Pancreas (tissue), 10 donors: ENCODE measurements at places on chromosomes 2 and 18. TPM values are rescaled to one million over a fixed set of nuclear protein-coding genes. Genes with fewer than 3 reads are reported as not detected.

- no peak for DNase-seq
- no peak overlapping the region for H3K4me3 ChIP-seq
- H3K27me3 ChIP-seq: no peaks in the 10 kb centered on the region
- no peak overlapping the region for H3K27ac ChIP-seq
These were observed 288.2 kb upstream of the LRATD1 start for GRCh38 chr2:14344355-14344754.

GRCh38 chr2:143132355-143132754 lies 3.1 kb downstream of the ARHGAP15 start:
- DNase-seq: no peak
- H3K27me3 ChIP-seq: no peaks in the 10 kb centered on the region
- H3K4me3 ChIP-seq: no peak overlapping the region
- H3K4me1 ChIP-seq: no peaks in the 10 kb centered on the region

GRCh38 chr2:42567806-42568400 lies 529 bp upstream of the MTA3 start:
- H3K4me1 ChIP-seq: peaks cover 3% of the 10 kb centered on the region
- H3K36me3 ChIP-seq: no peaks in the 10 kb centered on the region
- H3K27ac ChIP-seq: peak overlapping the region; percentile 26
- DNase-seq: peak; percentile 37

GRCh38 chr2:75003276-75003675 lies 44.8 kb downstream of the POLE4 start:
- H3K4me1 ChIP-seq: no peaks in the 10 kb centered on the region
- H3K27ac ChIP-seq: no peak overlapping the region
- no peaks in the 10 kb centered on the region for H3K27me3 ChIP-seq
- H3K36me3 ChIP-seq: no peaks in the 10 kb centered on the region

GRCh38 chr18:12374401-12374800 lies 2.6 kb downstream of the AFG3L2 start:
- no peaks in the 10 kb centered on the region for H3K36me3 ChIP-seq
- no peak for DNase-seq
- no peak overlapping the region for H3K27ac ChIP-seq
- peaks cover 25% of the 10 kb centered on the region for H3K4me1 ChIP-seq
- H3K4me3 ChIP-seq: no peak overlapping the region
- H3K27me3 ChIP-seq: no peaks in the 10 kb centered on the region

- H3K4me1 ChIP-seq: no peaks in the 10 kb centered on the region
- no peak for DNase-seq
- H3K27ac ChIP-seq: no peak overlapping the region
- no peaks in the 10 kb centered on the region for H3K27me3 ChIP-seq
- no peak overlapping the region for H3K4me3 ChIP-seq
- no peaks in the 10 kb centered on the region for H3K36me3 ChIP-seq
These were observed 152.3 kb downstream of the PIK3C3 start for GRCh38 chr18:42107287-42107686.

DNA sequence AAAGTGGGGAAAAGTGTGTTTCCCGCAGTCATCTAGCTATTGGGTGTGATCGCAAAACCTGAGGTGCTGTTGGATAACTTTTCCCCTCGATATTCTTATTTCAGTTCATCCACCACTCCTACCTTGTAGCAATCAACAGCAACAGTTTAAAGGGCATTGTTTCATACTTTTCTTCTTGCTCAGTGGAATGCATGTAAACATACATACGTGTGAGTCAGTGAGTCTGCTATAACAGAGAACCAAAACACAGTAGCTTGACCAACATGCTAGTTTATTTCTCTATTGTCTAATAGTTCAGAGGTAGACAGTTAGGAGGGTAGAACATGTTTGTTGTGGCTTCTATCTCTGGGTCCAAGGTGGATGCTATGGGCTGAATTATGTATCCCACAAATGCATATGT lies 77.6 kb upstream of the FOXI3 start:
- no peaks in the 10 kb centered on the region for H3K4me1 ChIP-seq
- DNase-seq: no peak
- no peaks in the 10 kb centered on the region for H3K36me3 ChIP-seq
- H3K27ac ChIP-seq: no peak overlapping the region

DNA sequence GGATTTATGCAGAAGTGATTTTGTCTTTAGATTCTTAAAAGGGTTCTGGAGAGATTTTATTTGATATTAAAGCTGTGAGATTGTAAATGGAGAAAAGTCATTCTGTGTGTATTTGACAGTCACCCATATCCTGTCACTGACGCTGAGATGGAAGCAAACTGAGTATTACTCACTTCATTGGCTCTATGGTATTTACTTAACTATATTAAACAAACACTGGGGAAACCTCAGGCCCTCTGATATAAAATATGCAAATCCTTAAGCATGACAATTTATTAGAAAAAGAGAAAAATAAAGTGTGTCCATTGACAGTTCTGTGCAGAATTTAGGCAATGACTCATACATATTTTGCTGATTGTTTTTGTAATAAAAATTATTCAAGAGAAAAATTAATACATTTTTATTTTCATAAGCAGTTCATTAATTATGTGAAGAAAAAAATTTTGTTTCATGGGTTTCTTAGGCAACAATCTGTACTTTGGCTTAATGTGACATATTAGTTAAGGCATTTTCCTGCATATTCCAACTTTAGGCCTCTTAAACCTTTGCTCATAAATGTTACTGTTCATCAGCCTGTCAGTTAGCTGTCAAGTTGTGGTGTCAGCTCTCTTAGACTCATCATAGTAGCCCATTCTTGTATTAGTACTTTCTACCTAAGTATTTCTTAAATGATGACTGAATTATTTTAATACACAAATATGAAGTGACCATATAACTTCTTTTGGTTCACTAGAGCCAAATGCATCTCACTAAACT lies 99.9 kb downstream of the PARD3B start:
- no peak overlapping the region for H3K27ac ChIP-seq
- no peaks in the 10 kb centered on the region for H3K36me3 ChIP-seq
- H3K27me3 ChIP-seq: no peaks in the 10 kb centered on the region

- no peaks in the 10 kb centered on the region for H3K4me1 ChIP-seq
- H3K27ac ChIP-seq: no peak overlapping the region
- H3K4me3 ChIP-seq: no peak overlapping the region
- no peaks in the 10 kb centered on the region for H3K27me3 ChIP-seq
- H3K36me3 ChIP-seq: no peaks in the 10 kb centered on the region
- no peak for DNase-seq
These were observed 28.4 kb downstream of the MCEE start for GRCh38 chr2:71101656-71102055.

GRCh38 chr2:11810237-11810977 lies 64.0 kb downstream of the LPIN1 start:
- no peak for DNase-seq
- H3K4me3 ChIP-seq: no peak overlapping the region
- no peaks in the 10 kb centered on the region for H3K27me3 ChIP-seq
- H3K36me3 ChIP-seq: peaks cover 11% of the 10 kb centered on the region
- no peak overlapping the region for H3K27ac ChIP-seq

DNA sequence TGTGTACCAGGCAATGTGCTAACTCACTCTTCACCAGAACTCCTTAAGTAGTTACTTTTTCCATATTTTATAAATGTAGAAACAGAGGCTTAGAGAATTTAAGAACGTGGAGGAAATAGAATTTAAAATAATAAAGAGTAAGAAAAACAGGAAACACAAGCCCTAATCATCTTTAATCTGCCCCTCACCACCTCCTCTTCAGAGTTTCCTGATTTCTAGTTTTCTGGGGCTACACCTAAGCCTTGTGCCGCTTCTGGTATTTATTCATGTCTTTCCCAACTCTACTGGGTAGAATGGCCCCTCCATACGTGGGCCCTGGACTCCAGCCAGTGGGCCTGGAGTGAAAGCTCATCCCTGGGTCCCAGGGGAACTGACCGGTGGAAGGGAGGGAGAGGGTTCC lies 85.4 kb downstream of the RTN4 start:
- H3K4me1 ChIP-seq: no peaks in the 10 kb centered on the region
- DNase-seq: no peak
- no peak overlapping the region for H3K4me3 ChIP-seq
- H3K27me3 ChIP-seq: no peaks in the 10 kb centered on the region

- no peaks in the 10 kb centered on the region for H3K27me3 ChIP-seq
- no peak for DNase-seq
- H3K4me1 ChIP-seq: peaks cover 20% of the 10 kb centered on the region
- no peak overlapping the region for H3K4me3 ChIP-seq
- no peaks in the 10 kb centered on the region for H3K36me3 ChIP-seq
- H3K27ac ChIP-seq: no peak overlapping the region
These were observed 135.3 kb upstream of the SLC1A4 start for GRCh38 chr2:64853894-64854293.

GRCh38 chr2:47056374-47056773 lies 98.7 kb downstream of the STPG4 start:
- peaks cover 5% of the 10 kb centered on the region for H3K36me3 ChIP-seq
- H3K27ac ChIP-seq: no peak overlapping the region
- no peak overlapping the region for H3K4me3 ChIP-seq
- H3K27me3 ChIP-seq: no peaks in the 10 kb centered on the region

DNA sequence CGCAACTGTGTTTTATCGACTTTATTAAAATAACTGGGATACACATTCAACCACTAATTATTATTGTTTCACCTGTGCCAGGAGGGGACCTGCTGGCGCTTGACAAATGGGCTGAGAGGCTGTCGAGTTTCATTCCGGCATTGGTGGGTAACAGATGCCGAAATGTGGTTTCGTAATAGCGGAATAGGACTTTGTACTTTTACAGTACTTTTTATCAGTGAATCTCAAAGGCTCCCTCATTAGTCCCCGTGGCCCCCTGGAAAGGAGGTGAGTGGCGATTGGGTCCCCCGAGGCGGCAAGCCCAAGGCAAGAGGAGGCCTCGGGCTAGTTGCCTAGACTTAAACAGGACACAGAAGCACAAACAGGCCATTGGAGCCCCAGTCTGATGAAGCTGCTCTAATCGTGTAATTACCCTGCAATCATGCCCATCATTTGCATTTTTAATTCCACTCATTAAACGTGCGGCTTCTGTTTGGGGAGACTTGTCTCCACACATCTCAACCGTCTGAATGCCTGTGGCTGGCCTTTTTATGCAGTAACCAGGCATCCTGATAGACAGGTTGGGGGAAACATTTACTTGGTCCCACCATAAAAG lies 193.2 kb downstream of the INO80D start:
- peak; percentile 16 for DNase-seq
- H3K4me1 ChIP-seq: no peaks in the 10 kb centered on the region
- H3K27me3 ChIP-seq: no peaks in the 10 kb centered on the region

DNA sequence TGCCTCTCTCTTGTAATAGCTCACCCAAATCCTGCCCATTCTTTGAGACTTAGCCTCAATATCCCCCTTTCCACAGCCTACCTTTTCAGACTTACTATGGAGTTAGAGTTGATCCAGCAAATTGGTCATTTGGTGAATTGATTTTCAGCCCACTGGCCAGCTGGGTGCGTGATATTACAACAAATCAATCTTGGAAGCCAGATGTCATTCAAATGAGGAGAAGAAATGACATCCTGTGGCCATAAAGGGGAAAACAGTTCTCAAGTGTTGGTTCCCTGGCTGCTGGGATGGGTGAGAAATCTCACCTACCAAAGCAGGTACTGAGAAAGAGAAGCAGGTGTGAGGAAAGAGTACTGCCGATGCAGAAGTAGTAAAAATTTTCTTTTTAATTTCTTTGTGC lies 36.7 kb upstream of the FOXI3 start:
- no peak for DNase-seq
- no peaks in the 10 kb centered on the region for H3K36me3 ChIP-seq
- H3K27ac ChIP-seq: no peak overlapping the region
- H3K27me3 ChIP-seq: no peaks in the 10 kb centered on the region
- H3K4me3 ChIP-seq: no peak overlapping the region

GRCh38 chr18:4236940-4237663 lies 218.0 kb downstream of the DLGAP1 start:
- no peak overlapping the region for H3K4me3 ChIP-seq
- DNase-seq: no peak
- H3K27me3 ChIP-seq: no peaks in the 10 kb centered on the region
- no peaks in the 10 kb centered on the region for H3K4me1 ChIP-seq
- no peaks in the 10 kb centered on the region for H3K36me3 ChIP-seq
- H3K27ac ChIP-seq: no peak overlapping the region

- H3K27me3 ChIP-seq: no peaks in the 10 kb centered on the region
- H3K27ac ChIP-seq: no peak overlapping the region
- DNase-seq: no peak
These were observed 632.4 kb upstream of the SLC8A1 start for GRCh38 chr2:41084321-41084720.

DNA sequence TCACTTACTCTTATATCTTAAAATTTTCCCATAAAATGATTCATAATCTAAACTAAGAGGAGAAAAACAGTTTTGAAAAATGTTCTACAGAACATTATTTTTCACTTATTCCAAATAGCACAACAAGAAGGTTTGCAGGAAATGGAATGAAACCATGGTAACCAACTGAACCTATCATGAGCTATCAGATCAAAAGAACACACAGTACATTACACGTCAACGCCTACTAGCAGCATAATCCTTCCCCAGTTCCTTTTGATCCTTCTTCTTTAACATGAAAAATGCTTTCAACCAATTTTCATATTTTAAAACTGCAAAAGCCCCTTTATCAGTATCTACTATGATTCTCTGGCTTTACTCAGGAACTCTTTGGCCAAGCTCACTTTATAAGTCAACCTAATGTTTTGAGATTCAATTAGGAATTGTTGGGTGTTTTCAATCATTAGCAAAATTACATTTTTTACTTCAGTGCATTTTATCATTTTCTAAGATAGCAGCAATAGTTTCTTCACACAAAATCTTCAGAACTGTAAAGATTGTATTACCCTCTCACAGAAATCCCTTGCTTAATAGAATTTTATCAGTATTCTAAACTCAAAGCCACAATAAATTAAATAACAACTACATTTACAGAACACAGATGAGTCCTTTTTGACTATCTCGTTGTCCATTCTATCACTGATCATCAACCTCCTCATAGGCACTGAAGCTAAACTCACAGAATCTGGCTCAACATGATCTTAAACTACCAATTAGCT lies 102.5 kb downstream of the CHN1 start:
- no peaks in the 10 kb centered on the region for H3K27me3 ChIP-seq
- no peaks in the 10 kb centered on the region for H3K4me1 ChIP-seq
- H3K4me3 ChIP-seq: no peak overlapping the region
- no peaks in the 10 kb centered on the region for H3K36me3 ChIP-seq

GRCh38 chr2:127426501-127427354 lies 8.5 kb downstream of the PROC start:
- peaks cover 8% of the 10 kb centered on the region for H3K27me3 ChIP-seq
- no peak overlapping the region for H3K27ac ChIP-seq
- no peak overlapping the region for H3K4me3 ChIP-seq
- H3K4me1 ChIP-seq: peaks cover 6% of the 10 kb centered on the region

CCBE1 gene
- total RNA-seq: 0.14 TPM

ADD2 gene
- 2.6 TPM for total RNA-seq

SLC35G4 gene
- total RNA-seq: not detected

APOB gene
- 0.03 TPM for total RNA-seq

CCDC121 gene
- 1.9 TPM for total RNA-seq

MAL gene
- 0.25 TPM for total RNA-seq

ANKRD30B gene
- total RNA-seq: not detected

DTNA gene
- 27.1 TPM for total RNA-seq

ARHGAP28 gene
- 5.5 TPM for total RNA-seq

FHOD3 gene
- 1.6 TPM for total RNA-seq

MARCO gene
- total RNA-seq: 0.76 TPM

ANKRD53 gene
- total RNA-seq: 7.6 TPM
